Activated T-cell treated with anti-CD3 and anti-CD28 coated beads, Interleukin-2, amount 50 U/mL, for 24 hours (primary cell): ENCODE measurements at places on chromosomes 13 and 19.

DNA sequence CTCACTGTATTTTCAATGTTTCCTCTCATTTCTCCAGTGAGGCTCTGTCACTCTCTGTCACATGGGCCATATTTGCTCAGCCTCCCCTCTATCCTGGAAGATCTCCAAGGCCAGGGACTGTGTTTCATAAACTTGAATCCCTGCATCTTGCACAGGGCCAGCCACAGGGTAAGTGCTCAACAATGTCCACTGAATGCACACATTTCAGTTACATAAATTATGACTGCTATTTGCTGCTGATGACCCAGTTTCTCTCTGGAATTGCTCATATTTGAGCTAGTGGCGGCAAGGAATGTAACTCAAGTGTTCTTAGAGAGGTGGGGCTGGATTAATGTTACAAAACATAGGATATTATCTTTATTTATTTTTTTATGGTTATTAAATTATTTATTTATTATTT, 6.1 kb downstream of the CLC start:
- DNase-seq, result no peak

DNA sequence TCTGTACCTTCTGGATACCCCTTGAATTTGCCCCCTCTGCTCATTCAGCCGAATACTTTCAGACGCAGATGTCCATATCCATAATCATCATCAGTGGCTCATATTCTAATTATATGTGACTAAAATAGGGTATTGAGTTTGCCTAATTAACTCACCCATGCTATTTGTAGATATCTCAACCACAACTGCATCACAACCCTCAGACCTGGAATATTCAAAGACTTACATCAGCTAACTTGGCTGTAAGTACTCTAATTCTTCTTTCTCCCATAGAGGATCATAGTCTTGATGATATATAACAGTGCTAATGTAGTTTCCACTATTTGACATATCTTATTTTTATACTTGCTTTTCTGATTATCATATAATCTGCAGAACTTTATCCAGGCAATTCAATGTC, 35.8 kb downstream of the RXFP2 start:
- no peak for DNase-seq

DNA sequence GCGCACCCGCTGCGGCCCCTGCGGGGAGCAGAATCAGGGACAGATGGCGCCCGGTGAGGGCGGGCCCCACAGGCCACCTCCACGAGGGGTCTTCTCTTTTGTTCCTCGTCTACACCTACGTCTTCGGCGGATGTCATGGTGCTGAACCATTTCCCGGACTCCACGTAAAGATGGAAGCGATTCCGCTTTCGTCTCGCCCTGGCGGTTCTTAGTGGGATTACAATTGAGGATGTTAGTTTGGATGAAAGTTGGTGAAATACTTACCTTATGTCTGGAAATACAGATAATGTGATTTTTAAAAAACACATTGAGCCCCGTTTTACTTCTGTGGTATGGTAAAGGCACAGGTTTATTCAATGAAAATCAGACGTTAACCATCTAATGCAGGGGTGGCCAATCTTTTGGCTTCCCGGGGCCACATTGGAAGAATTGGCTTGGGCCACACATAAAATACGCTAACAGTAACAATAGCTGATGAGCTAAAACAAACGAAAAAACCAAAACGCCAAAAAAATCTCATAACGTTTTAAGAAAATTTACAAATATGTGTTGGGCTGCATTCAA, 1.4 kb upstream of the ZMYM5 start:
- DNase-seq, result no peak

GRCh38 chr13:102703726-102704035, 8.8 kb upstream of the METTL21C start:
- DNase-seq, result no peak

DNA sequence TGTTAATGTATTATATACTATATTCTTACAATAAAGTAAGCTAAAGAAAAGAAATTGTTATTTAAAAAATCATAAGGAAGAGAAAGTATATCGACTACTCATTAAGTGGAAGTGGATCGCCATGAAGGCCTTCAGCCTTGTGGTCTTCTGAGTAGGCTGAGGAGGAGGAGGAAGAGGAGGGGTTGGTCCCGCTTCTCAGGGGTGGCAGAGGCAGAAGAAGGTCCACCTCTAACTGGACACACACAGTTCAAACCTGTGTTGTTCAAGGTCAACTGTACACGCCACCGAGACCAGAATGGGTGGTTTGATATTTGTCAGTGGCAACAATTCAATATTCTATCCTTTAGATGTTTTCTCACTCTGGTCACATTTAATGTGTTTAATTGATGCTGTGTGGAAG, 67.2 kb downstream of the ALOX5AP start:
- DNase-seq, result no peak

GRCh38 chr13:91533354-91533753, 134.9 kb downstream of the GPC5 start:
- DNase-seq, result no peak

DNA sequence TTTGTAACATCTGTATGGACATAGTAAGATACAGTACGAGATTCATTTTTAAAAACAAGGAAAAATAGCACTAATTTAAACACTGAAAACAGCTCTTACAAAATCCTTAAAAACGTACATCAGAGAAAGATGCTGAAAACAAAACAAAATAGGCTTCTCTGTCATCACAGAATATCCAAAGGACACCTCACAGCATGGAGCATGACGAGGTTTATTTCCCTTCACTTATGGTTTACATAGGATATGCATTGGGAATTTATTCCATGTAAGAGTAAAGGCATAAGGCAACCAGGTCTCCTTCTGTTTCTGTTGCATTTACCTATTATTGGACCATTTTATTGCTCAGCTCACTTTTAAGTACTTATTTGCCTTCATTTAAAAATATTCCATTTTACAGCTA, 3.0 kb downstream of the KCTD12 start:
- no peak for DNase-seq

- DNase-seq, result no peak
Measured at GRCh38 chr13:51067210-51067701, 43.8 kb downstream of the C13orf42 start.

DNA sequence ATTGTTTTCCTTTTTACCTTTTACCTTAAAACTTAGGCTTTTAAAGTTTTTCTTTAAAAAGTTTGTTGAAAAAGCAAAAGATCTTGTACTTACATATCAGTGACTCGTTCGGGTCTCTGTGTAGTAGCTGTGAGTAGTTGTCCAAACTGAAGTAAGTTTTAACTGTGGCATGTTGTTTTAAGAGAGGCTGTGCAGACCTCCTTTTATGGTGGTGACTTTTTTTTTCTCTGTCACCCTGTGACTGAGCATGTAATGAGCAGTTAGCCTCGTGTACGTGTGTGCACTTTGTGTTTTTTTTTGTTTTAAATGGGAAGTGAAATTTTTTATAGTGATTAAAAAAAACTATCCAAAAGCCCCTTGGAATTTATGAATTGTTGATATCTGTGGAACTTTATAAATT, at the start of gene GPR183:
TSS of gene GPR183 (minus strand) at position 153 of the 400 bp plus-strand sequence. CDS start 11,254 bp downstream, outside the sequence.
- no peak for DNase-seq

DNA sequence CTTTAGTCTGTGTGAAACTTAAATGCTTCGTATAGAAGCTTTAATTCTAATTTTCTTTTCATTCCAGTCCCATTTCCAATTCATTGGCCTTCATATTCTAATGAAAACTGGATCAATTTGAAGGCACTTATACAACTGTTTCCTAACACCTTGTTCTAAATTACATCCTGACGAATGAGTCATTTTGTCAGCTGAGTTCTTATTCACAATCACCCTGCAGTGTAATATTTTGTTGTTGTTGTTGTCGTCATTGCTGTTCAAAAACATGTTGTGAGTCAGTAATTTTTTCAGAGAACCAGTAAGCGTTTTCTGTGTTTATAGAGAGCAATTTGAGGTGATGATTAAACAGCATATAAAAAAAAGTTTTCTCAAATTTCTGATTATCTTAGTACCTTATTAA, 290.0 kb downstream of the PCDH9 start:
- DNase-seq, result no peak

DNA sequence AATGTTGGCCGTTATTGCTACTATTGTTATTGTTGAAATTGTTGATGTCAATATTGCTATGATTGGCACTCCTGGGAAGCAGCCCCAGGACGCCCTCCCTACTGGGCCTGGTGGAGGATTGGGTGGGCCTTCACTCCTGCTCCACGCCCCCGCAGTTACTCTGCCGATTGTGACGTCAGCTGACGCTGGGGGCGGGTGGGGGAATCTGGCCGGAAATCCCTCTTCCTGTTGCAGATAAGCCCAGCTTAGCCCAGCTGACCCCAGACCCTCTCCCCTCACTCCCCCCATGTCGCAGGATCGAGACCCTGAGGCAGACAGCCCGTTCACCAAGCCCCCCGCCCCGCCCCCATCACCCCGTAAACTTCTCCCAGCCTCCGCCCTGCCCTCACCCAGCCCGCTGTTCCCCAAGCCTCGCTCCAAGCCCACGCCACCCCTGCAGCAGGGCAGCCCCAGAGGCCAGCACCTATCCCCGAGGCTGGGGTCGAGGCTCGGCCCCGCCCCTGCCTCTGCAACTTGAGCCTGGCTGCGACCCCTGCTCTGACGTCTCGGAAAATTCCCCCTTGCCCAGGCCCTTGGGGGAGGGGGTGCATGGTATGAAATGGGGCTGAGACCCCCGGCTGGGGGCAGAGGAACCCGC, at the start of gene ETV2:
TSS of gene ETV2 (plus strand) at position 231 of the 637 bp plus-strand sequence. CDS start 716 bp downstream, outside the sequence.
- DNase-seq, result peak; percentile 56

- no peak for DNase-seq
Measured at GRCh38 chr19:19171821-19172532, 1.9 kb upstream of the MEF2B start.

GRCh38 chr19:23345838-23346237, 49.4 kb downstream of the ZNF91 start:
- DNase-seq, result no peak

- peak; percentile 71 for DNase-seq
Measured at GRCh38 chr19:47190167-47190727, 40.8 kb downstream of the BBC3 start.

DNA sequence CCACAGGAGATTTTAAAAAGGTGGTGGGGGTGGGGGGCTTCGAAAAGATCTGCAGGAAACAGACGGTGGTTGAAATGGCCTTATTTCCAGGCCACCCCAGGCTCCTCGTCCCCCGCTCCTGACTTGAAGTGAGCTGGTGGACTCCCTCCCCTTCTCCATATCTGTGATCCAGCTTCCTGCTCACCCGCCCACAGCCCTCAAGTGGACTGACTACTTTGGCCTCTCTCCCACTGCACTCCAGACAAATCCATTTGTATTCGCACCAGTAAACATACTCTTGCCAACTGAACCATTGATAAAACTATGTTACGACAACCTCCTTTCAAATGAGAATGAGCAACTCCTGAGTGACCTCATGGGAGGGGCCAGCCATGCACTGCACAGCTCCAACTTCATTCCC, 259.5 kb downstream of the COL4A1 start:
- no peak for DNase-seq

DNA sequence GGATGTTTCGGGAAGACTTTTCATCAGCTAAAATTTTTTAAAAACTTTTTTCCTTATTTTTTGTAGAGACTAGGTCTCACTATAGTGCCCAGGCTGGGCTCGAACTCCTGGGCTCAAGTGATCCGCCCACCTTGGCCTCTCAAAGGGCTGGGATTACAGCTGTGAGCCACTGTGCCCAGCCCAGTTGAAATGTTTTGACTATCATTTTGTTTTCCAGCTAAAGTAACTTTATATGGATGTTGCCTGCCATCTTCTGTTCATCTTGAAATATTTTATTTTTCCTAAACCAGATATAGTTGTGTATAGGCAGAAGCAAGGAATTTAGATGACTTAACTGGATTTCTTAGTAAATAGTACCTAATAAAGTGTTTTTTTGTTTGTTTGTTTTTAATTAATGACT, 7.0 kb downstream of the CAB39L start:
- no peak for DNase-seq
